Activated naive CD8-positive, alpha-beta T cell treated with anti-CD3 and anti-CD28 coated beads, Interleukin-2, amount 10 ng/mL, durations not matched to agents 7 days and 5 days (primary cell): ENCODE measurements at places on chromosomes 2 and 18.

GRCh38 chr18:39958876-39959275 is 1996.2 kb upstream of the PIK3C3 start:
- DNase-seq = no peak

GRCh38 chr2:70827388-70827787 is 7.0 kb upstream of the CLEC4F start:
- no peak for DNase-seq

DNA sequence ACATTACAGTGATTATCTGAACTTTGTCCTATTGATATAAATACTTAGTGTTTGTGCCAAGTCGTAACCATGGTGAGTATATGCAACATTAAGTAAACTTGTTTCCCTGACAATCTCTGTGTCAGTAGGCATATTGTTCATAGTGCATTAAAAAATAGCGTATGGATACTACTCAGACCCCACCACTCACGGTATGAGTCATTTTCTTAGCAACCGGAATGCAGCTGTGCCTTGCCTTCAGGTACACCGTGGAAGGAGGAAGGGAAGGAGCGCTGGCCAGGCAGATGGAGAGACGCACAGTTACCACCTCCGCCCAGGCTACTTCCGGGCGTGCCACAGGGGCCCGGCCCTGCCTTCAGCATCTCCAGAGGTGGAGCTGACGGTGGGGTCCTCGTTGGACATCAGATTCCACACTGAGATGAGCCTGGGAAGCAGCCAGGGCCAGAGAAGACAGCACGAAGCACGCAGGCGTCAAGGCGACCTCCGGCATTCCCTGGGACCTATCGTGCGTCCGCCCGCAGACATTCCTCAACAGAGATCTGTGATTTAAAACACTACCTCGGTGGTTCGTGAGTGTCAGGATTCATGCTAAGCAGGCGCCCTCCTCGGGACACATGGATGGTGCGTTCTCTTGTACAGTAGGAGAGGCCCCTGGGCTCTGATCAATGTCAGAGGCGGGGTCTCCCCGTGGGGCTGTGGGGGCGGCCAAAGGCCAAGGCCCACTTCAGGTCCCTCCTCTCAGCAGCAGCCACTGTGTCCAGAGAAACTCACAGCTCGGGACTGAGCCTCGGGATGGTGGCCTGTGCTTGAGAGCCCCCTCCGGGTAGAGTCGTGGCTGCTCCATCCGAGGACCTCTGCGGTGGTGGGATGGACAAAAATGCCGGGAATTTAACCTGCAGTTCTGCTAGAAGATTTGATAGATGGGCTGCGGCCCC is 82.2 kb upstream of the HDAC4 start:
- DNase-seq = no peak

DNA sequence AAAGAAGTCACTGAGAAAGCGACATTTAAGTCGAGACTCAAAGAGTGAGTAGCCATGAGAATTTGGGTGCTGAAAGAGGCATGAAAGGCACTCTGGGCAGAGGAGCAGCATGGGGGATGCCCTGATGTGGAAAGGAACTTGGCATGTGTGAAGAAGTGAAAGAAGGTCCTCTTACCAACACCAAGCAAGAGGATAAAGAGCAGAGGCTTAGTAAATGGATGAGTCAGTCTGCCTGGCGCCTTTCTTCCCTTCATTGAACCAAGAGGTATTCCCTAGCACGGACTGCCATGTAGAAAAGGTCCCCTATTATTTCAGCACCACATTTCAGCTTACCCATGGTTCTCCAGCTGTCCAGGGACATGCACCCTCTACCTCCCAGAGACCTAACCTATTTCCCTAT is 221.1 kb upstream of the NRP2 start:
- no peak for DNase-seq

DNA sequence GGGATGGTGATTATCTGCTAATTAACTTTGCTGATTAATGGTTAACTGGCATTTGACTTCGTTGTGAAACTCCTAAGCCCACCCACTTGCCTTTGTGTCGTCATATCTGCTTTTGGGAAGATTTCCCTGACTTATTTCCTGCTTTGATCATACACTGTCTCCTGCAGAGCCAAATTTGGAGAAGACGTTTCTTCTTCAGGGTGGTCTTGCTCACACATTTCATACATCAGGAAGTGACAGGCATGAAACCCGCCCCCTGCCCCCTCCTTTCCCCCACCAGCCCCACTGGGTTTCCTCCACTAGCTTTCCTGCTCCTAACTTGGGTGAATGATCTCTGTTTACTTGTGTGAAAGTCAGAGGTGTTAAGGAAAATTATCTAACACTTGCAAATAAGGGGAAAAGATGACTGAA is 300.1 kb downstream of the TSN start:
- no peak for DNase-seq

- DNase-seq = no peak
Observed at GRCh38 chr2:67221266-67221665, 175.9 kb upstream of the ETAA1 start.
